Kidney (tissue), 22 donors: ENCODE measurements at places on chromosomes 3 and 15. TPM values are rescaled to one million over a fixed set of nuclear protein-coding genes. Genes with fewer than 3 reads are reported as not detected.

DNA sequence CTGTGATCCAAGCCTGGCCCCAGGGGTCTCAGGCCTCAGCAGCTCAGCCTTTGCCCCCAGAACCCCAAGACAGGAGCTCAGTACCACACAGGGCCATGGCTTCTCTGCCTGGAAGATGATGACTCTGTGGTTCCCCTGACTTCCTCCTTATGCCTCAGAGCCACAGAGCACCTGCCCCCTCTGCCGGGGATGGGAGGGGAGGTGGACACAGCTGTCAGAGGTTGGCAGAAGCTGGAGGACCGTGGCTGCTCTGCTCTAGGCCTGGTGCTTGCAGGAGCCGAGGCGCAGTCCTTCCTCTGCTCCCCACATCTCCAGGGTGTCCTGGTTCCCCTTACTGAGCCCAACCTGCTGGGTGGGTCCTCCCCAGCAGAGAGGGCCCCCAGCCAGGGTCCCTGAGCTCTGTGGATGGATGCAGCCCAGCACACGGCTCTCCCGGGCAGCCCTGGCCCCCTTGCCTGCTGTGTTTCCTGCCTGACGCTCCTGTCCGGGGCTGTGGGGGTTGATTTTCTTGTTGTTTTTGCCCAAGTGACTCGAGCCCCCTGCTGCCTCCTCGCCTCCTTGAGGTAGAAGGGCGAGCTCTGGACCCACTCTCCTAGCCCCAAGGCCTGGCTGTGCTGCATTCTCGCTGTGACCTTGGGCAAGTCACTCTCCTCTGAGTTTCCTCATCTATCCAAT lies 36.6 kb downstream of the PSTPIP1 start:
- no peak for DNase-seq

GRCh38 chr3:125382298-125382697 lies 7.2 kb upstream of the ZNF148 start:
- no peak for DNase-seq

DNA sequence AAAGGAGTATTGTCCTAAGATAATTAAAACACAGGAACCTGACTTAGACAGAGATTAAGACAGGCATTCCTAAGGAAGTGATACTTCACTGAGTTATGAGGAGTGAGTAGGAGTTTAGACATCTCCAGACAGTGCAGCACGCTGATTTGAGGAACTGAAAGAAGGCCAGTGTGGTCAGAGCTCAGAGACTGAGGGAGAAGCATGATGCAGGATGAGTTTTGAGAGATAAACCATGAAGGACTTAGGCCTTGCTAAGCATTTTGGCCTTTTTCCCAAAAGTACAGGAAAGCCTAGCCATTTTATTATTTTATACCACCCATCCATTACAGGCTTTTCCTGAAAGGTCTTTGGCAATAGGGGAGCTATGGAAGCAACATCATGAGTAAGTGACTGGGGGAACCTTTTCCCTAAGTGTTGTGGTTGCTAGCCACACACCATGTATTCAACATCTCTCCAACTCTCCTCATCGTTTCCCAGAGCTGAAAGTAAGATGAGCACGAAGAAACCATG lies 375.6 kb upstream of the TPRG1 start:
- no peak for DNase-seq

- no peak for DNase-seq
Observed at GRCh38 chr15:39946862-39947261, 12.9 kb downstream of the EIF2AK4 start.

Gene CAMKV
- total RNA-seq = 0.16 TPM

Gene LSMEM2
- total RNA-seq = 0.22 TPM

Gene FOXB1
- not detected for total RNA-seq

Gene SCAPER
- 39.4 TPM for total RNA-seq
